Fibroblast of skin of right biceps (primary cell): ENCODE measurements at places on chromosomes 4 and X.
A peak's percentile ranks its signal among the peaks of the same experiment; 100 is the strongest.

- peak; percentile 95 for DNase-seq
These were observed 4.2 kb upstream of the MTMR1 start for GRCh38 chrX:150688911-150689451.

DNA sequence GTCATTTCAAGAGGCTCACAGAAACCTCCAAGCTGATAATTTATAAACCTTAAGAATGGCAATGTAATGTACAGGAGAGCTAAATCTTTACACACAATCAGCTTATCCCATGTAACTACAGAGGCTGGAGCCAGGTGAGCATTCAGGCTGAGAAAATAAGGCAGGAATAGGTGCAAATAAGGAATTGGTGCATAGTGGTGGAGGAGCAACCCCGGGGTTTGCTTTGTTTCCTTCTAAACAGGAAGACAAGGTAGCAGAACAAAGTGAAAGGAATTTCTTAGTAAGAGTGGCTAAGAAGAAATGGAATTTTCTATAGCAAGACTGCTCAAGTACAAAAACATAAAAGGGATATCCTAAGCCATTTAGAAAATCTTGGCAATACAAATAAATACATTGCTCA lies 82.4 kb downstream of the NR3C2 start:
- DNase-seq, result no peak

DNA sequence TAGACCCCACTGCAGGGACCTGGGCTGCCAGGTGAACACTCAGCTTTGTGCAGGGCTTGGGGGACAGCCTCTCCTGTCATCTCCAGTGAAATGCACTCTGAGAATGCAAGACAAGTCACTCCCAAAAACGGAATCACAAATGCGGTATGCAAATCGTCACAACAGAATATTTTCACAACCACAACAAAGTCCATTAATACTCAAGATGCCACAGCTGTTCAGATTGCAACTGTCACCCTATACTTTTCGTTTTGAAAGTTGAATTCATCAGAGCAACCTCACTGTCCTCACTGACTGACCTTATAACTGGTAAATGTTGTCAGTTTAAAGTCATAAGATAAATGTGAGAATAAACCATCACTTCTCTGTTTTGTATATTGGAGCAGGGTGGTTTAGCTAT lies 16.6 kb downstream of the JAKMIP1 start:
- no peak for DNase-seq

GRCh38 chr4:133624744-133625143 lies 475.6 kb downstream of the PCDH10 start:
- no peak for DNase-seq

DNA sequence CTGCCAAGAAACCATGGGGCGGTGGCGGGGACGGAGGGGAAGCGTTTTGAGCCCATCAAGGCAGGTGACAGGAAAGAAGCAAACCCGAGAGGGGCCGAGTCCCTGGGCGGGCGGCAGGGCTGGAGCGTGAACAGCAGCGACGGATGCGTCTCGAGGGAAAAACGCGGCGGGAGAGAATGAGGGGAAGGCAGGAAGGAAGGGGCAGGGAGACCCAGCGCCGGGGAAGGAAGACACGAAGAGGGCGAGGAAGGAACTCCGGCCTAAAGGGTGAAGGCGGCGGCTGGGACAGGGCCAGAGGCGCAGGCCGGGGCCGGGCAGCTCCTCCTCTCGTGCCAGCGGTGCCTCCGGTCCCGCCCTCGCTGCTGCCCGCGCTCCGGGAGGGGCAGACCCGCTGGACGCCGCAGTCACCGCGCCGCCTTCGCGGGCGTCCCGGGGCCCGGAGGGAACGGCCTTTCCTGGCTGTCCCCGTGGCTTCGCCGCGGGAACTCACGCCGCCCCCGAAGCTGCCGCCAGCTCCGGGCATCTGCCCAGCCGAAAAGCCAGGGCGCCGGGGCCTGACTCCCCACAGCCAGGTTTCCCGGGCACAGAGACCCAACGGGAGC lies 751 bp upstream of the RGS12 start:
- peak; percentile 25 for DNase-seq

DNA sequence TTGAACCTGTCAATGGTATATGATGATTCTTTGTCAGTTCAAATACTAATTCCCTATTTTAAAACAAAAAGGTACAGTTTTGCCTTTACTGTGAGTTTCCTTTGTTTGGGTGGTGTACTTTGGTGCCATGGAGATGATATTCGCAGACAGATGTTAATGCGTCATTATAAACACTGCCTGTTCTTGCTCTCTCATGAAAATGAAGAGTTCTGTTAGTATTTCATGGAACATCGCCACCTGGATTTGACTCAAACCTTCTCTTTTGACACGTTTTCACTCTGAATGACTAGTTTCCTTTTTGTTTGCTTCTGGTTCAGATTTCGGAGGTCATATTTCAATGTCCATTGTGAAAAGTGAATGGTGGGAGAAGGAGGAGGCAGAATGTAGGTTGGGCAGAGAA lies 6.9 kb upstream of the CTSO start:
- DNase-seq, result no peak

DNA sequence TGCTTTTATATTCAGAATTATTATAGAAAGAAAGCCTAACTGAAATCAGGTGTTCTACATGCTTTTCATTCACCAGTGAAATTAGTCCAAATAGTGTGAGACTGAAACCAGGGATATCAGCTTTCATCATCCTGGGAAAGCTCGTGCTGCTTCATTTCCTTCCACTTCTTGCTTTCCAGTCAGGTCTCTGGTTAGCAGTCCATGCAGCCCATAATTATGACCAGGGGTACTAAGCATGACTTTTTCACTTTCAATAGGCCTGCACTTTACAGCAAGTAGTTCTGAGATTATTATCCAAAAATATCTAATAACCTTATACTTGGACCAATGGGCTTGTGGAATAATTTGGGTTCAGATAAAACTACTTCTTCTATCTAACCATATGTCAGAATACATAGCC lies 673.2 kb upstream of the MAGEB2 start:
- DNase-seq, result no peak

- no peak for DNase-seq
These were observed 1.5 kb upstream of the PAQR3 start for GRCh38 chr4:78940752-78941151.
